ENCODE measurements at places on chromosomes 1 and 21.

DNA sequence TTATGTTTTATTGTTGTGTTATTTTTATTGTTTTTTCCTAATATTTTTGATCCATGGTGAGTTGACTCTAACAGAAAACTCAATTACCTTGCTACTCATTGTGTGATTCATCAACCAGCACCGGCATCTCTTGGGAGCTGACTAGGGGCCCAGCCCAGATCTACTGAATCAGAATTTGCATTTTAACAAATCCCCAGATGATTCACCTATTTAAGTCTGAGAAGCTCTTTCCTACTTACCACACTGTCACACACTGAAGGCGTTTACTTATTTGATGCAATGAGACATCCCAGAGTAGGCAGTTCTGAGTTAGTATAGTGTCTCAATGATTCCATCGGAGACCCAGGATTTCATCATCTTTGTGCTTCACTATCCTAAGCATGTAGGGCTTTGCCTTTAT, 416.6 kb downstream of the RWDD3 start:
- no peak for DNase-seq

DNA sequence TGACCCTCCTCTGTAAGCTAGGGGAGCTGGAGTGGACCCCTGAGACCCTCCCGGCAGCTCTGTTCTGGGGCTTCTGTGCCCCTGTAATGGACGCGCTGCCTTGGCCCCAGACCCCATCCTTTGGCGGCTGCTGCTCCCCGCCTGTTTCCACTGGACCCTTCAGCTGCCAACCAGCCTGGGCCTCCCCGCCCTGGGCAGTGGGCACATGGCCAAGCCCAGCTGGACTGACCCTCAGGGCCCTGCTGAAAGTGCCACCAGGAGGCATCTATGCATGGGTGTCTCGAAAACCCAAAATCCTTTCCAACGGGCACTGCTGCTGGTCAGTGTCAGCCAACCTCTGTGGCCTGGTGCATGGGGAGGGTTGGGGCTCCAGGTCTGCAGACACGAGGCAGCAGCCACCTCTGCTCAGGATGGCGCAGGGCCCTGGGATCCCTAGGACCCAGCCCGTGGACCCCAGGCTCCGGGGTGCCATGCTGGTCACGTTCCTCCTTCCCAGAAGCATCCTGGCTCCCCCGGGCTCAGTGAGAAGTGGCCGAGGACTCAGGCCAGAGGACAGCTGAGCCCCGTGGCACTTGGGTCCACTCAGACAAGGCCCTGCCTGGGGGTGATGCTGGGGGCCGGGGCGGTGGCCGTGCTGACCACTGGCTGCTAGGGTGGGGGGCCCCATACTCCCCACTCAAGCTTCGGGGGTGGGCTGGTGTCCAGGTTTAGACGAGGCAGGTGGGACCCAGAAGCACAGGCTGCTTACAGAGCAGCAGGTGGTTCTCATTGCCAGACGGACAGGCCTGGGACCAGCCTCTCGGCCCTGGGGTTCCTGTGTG, 46.9 kb downstream of the SLX9 start:
- DNase-seq = no peak

GRCh38 chr1:90381598-90381997, 335.5 kb downstream of the BARHL2 start:
- DNase-seq = no peak

GRCh38 chr1:201208236-201208635, 17.6 kb downstream of the IGFN1 start:
- no peak for DNase-seq

DNA sequence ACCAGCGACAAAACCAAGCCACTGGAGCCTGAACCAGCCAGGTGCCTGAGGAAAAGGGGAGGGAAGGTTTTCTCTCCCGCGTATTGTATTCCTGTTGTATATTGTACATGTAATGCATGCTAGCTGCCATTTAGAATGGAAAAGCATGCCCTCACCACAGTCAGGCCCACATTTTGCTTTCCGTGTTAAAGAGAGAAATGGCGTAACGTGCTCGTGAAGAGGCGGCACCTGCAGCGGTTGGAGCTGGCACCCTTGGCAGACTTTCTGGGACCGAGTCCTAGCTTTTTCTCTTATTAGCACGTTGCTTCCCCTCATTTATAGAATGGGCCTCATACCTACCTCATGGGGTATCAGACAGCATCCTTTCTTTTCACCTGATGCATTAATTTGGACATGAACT, 135.3 kb upstream of the IRF2BP2 start:
- no peak for DNase-seq
